Skeletal muscle tissue (tissue), 5 donors: ENCODE measurements at places on chromosomes 12 and 14. TPM values are rescaled to one million over a fixed set of nuclear protein-coding genes. Genes with fewer than 3 reads are reported as not detected.

The STON2 gene
- total RNA-seq: 30.8 TPM

The ANG gene
- total RNA-seq: 3.7 TPM

The LHX5 gene
- not detected for total RNA-seq

The OTOGL gene
- 0.52 TPM for total RNA-seq

The IFNG-AS1 gene
- 1.0 TPM for total RNA-seq

The NTF3 gene
- total RNA-seq: 2.6 TPM

The PLEKHD1 gene
- total RNA-seq: under 0.01 TPM

The SLC8A3 gene
- 13.0 TPM for total RNA-seq

The SNRNP35 gene
- total RNA-seq: 15.7 TPM
